ENCODE measurements at places on chromosomes 5 and 9.

DNA sequence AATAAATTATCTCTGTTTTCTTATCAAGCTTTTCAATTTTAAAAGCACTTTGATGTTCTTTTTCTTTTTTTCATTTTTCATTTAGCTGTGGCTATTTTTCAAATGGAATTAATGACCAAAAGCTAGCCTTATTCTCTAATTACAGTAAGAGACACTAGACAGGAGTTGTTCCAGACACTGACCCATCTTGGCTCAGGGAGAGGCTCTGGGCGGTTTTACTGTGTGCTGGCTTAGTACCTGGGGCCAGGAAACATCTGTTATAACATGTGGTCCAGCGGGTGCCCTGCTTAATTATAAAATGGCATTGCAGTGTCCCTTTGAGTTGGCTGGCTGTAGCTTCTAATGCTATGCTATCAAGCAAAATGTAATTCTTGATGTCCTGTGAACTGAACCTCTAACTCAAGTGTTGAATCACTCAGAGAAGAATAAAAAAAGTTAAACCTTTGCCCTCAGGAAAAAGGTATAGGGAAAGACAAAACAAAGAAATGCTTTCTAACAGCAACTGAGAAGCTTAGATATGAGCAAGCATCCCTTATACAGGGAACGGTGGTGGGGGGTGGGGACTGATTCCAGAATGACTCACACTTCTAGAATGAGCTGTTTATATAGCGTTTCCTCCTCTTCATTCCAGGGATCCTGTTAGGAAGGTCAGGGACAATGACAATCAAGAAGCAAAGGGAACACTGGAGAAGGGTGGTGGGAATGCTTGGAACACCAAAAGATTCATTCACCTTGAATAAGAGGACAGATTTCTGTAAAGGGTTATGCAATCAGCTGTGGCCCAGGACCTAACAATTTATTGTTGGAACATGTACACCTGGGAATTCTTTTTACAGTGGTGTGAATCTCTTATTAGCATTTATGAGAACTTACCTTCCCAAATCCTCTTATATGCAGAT, 58.7 kb upstream of the NFIB start:
- DNase-seq: no peak

DNA sequence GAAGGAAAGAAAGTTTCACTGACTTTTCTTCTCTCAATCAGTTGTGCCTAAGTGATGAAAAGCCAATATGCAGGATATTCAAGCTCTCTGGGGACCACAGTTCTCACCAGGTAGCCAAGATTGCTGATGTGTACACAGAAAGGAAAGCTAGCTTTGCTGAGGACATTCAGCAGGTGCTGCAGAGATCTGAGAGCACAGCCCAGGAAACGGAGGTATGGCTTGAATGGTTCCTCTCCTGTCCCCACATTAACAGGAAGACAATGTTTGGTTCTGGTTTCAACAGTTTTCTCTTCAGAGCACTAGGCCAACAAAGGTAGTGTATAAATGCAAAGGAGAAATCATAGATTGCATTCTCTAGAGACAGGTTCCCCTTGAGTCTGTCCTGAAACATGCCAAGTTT, 69.6 kb downstream of the PTPDC1 start:
- no peak for DNase-seq

DNA sequence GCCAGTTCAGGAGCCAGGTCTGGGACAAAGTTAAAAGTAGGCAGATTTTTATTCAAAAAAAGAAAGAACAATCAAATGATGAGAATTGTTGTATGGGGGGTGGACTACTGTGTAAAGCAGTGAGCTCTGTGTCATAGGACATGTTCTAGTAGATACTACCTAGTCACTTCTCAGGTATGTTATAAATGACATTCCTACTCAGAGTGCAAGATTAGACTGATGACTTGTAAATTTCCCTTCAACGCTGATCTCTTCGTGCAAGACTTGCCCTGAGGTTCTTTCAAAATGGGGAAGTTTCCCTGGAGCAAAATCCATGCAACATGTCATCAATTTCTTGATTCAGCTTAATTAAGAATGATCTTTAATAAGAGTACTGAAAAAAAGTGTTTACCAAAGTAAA, 175.1 kb downstream of the RORB start:
- DNase-seq: no peak

DNA sequence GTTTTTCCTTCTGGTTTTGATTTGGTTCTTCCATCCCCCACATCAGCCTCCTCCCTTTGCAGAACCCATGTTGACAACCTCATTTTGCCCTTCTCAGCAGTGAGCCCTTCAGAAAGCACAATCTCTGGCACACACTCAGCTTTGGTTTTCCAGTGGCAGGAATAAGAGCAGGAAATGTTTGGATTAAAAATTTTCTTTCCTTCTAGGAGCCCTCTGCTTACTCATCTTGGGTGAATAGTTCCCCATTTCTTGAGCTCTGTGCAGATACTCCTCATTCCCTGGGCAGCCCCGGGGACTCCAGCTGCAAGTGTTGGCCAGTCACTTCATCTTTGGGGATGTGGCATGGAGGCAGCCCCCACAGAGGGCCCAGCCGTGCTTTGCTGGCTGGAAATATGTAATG, 170.5 kb downstream of the NR3C1 start:
- DNase-seq: no peak

GRCh38 chr5:1343931-1344901, 683 bp downstream of the CLPTM1L start:
- no peak for DNase-seq

DNA sequence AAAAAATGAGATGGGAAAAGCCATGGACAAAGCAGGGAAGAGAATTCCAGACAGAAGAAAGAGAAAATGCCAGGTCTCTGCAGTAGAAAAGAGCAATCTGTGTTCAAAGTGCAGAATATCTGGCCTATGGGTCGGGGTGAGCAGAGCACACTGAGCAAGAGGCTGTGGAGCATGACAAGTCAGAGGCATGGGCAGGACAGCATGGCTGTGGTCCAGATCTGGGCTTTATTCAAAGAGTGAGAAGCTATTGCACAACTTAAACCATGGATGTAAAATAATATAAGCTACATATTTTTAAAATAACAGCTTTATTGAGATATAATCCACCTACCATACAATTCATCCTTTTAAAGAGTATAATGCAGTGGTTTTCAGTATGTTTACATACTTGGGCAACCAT, 133.1 kb upstream of the SPDL1 start:
- no peak for DNase-seq

DNA sequence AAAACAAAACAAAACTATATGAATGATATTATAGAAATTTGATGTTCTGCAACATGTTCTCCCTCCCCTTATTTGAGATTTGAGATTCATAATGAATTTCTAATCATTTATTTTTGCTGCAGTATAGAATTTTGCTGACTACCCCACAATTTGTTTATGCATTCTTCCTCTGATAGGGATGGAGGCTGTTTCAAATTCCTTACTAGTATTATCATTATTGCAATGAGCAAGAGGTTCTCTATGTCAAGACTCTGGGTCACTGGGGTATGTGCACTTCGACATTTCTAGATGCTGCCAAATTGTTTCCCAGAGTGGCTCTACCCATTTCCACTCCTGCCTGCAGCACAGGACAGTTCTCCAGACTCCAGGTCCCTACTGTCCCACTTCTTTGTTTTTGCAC, 54.9 kb upstream of the DAB2IP start:
- DNase-seq: no peak

DNA sequence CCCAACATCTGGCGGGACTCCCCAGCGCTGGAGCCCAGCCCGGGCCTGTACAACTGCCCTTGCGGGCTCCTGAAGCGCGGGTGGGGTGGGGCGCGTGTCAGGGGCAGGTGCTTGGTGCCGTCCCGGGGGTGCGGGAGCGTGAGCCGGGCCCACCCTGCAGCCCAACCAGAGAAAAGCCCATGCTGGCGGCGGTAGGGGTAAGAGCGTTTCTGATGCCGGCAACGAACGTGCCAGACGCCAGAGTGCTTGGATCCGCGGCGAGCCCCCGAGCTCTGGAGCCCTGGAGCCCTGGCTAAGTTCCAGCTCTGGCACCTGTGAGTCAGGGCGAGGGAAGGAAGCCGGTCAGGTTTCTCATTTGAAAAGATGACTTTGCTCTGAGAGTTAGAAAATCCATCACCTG, 58.0 kb downstream of the ZNF510 start:
- DNase-seq: peak; percentile 74

DNA sequence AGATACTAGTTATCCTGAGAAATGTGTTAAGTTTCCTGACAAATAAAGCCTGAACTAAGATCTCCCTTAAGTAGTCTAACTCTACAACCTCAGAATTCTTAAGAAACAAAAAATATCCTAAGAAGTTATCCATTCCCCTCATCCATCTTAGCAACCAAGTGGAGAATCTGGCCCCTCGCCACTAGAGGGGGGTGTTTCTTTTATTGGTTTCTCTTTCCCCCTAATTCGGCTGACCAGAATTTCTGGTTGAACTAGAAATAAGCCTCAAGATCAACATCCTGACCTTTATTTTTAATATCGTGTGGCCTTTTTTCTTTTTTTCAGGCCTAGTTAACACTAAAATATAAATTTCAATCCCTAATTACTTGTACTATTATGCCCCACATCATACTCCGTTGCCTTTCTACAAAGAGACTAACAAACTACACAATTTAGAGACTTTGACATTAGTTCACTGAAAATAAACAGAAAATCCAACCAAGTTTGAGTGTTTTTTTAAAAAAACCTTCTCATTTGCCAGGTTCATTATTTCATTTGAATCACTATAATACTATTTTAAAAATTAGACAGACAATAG, 14.3 kb upstream of the NR4A3 start:
- DNase-seq: peak; percentile 43

- no peak for DNase-seq
These were observed 281.9 kb downstream of the DRD1 start for GRCh38 chr5:175162036-175162435.

GRCh38 chr9:126861707-126862103, 1.3 kb downstream of the ZBTB34 start:
- DNase-seq: no peak

DNA sequence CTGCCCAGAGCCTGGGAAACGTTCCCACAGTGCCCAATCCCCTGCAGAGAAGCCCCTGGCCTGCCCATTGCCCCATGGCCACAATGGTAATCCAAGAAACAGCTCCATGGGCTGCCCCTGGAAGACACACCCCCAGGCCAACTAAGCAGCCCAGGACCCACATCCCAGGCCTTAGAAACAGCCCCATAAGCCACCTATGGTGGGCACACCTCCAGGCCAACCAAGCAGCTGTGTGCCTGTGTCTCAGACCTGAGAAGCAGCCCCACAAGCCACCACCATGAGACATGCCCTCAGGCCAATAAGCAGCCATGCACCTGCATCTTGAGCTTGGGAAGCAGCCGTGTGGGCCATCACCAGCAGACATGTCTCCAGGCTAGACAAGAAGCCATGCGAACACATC, 52.9 kb upstream of the SSBP2 start:
- DNase-seq: no peak

- no peak for DNase-seq
These were observed 21.1 kb upstream of the LVRN start for GRCh38 chr5:115941051-115941675.

GRCh38 chr5:40499007-40499406, 180.7 kb upstream of the PTGER4 start:
- no peak for DNase-seq

DNA sequence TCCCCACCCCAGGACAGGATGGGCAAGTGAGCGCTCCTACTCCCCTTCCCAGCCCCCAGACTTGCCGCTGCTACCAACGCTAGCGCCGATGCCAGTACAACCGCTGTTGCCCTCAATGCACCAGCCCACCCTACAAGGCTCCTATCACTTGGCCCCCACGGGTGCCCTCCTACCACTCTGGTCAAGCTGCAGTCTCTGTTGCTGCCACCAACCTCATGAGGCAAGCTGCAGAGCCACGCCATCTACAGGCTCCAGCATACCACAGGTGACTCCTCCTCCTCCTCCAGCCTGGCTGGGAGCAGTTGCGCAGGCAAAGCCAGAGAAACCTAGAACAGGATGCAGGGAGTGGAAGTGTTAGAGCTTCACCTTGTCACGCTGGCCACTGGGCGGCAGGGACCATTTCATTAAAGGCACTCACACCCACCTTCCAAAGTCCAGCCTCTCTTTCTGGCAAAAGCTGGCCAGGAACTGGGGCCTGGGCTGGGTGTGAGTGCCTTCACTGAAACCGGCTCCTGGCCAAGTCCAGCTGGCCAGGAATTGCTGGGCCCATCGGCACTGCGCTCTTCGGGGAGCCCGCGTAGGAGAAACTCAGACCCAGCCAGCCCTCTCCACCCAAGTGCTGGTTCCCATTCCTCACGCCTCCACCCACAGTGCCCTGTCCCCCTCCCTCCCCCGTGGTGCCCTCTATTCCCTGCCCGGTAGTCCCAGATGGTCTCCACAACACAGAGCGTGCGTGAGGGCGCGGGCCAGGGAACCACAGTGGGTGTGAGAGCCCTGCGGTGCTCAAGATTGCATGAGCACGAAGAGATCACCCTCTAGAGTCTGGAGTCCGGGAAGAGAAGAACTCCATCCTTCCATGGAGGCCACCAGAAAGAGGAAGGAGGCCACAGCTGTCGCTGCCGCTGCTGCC, 1.6 kb upstream of the PCAT7 start:
- no peak for DNase-seq

GRCh38 chr5:42855811-42856210, 44.1 kb upstream of the SELENOP start:
- DNase-seq: no peak

DNA sequence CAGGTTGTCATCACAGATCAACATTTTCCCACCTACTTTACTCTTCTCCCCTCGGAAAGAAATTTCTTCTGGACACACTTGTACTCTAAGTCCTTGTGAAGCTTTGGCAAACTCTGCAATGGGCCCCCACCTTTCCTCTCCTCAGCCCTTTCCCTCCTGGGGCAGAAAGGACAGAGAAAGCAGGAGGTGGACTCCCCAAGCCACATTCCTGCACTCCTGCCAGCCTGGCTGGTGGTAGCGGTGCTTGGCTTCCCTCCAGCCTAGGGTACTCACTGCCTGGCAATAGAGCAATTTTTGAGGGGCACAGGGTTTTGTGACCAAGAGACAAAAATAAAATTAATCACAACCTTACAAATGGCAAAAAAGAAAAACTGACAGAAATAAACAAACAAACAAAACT, 451.4 kb downstream of the ZSWIM6 start:
- no peak for DNase-seq

- DNase-seq: no peak
These were observed 198.2 kb downstream of the GLIS3 start for GRCh38 chr9:4101667-4102066.

- no peak for DNase-seq
These were observed 26.5 kb downstream of the B4GALT1 start for GRCh38 chr9:33140401-33141360.

- DNase-seq: no peak
These were observed 129.0 kb upstream of the IRX4 start for GRCh38 chr5:2011481-2012411.

- no peak for DNase-seq
These were observed 56.9 kb downstream of the NPR3 start for GRCh38 chr5:32767948-32768467.
